NCI-H69 (cell line): ENCODE measurements at places on chromosomes 2 and 18.

- DNase-seq, result no peak
Measured at GRCh38 chr2:229416116-229416694, 145.1 kb upstream of the PID1 start.

GRCh38 chr2:97992836-97993825 lies 2.6 kb downstream of the TMEM131 start:
- DNase-seq, result peak; percentile 2

DNA sequence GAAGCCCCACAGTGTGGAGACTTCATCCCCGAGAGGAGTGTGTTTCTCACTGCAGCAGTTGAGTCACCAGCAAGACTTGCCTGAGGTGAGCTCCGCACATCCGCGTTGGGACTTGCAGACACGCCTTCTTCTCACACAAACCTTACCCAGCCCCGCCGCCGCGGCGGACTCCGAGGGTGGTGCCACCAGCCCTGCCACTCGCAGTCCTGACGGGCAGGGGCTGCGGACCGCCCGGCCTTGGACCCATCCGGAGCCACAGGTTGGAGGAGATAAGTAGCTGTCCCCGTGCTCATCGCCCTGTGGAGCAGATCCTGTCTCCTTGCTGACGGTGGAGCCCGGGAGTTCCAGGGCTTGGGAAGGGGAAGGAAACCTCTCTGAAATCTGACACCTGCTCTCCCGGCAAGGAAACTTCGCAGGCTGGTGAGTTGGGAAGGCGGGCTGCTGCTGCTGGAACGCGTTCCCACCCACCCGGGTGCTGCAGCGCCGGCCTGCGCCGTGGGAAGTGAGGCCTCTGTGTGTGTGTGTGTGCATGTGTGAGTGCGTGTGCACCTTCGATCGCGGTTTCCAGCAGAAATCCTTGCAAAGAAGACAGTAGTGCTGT lies at the start of gene RAB27B:
TSS of gene RAB27B (plus strand) at position 197 of the 601 bp plus-strand sequence. CDS start 49,109 bp downstream, outside the sequence.
- peak; percentile 88 for DNase-seq

DNA sequence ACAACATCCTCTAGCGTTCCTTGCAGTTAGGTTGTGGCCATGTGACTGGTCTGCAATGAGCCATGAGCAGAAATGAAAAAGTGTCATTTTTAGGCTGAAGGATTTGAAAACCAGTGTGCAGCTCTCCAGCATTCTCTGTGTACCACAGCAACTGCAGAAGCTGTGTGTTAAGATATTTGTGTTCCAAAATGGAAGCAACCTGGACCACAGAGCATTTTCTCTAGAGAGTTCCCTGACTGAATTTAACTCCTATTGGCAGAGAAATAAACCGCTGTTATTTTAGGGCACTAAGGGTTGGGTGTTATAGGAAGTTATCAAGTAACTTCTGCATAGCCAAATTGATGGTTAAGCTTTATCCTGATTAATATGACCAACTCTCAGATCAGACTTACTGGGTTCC lies 257.2 kb upstream of the THUMPD2 start:
- DNase-seq, result no peak

GRCh38 chr2:18896125-18896764 lies 306.9 kb upstream of the NT5C1B start:
- no peak for DNase-seq

GRCh38 chr18:10928772-10929373 lies 220.5 kb downstream of the PIEZO2 start:
- no peak for DNase-seq

GRCh38 chr2:175684466-175684865 lies 317.6 kb downstream of the LNPK start:
- peak; percentile 16 for DNase-seq

- no peak for DNase-seq
Measured at GRCh38 chr2:16430846-16431245, 234.8 kb downstream of the CYRIA start.

- DNase-seq, result no peak
Measured at GRCh38 chr2:8522687-8523086, 159.2 kb upstream of the ID2 start.

DNA sequence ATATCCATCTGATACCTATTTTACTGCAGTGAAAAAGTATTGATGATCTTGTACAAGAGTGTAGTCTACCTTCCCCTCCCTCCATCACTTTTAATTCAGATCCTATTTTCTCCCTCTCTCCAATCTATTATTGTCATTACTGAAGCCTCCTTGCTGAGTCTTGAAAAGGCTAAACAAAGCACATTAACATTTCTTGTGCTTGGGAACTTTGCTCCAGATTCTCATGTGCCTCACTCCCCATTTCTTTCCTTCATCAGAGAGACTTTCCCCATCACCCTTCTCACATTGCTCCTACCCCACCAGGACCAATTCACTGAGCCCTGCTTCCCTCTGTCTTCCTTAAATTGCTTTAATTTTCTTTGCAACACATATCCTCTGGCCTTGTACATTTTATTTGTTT lies 736.2 kb upstream of the GCFC2 start:
- DNase-seq, result no peak

GRCh38 chr2:121532347-121532766 lies 1.7 kb downstream of the RNU4ATAC start:
- DNase-seq, result peak; percentile 58

DNA sequence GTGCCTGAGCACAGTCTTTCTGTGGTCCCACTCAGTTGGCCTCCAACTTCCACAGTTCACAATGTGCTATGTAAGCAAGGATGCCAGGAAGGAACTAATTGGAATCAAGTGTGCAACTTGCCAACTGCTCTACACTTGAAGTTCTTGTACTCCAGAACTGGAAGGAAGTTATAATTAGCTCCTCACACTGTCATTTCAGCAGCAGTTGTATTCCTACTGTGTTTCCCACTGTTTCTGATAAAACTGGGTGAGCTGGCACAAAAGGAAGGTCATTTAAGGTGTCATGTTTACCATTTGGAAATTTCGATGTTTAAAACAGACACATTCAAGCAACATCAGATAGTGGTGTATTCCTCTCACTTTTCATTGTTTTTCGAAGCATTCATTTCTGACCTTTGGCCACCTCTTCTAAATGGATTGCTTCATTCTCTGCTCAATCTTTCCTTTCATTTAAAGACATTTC lies 84.2 kb downstream of the ANTXR1 start:
- peak; percentile 2 for DNase-seq

GRCh38 chr18:56565551-56566345 lies 72.6 kb downstream of the TXNL1 start:
- no peak for DNase-seq

DNA sequence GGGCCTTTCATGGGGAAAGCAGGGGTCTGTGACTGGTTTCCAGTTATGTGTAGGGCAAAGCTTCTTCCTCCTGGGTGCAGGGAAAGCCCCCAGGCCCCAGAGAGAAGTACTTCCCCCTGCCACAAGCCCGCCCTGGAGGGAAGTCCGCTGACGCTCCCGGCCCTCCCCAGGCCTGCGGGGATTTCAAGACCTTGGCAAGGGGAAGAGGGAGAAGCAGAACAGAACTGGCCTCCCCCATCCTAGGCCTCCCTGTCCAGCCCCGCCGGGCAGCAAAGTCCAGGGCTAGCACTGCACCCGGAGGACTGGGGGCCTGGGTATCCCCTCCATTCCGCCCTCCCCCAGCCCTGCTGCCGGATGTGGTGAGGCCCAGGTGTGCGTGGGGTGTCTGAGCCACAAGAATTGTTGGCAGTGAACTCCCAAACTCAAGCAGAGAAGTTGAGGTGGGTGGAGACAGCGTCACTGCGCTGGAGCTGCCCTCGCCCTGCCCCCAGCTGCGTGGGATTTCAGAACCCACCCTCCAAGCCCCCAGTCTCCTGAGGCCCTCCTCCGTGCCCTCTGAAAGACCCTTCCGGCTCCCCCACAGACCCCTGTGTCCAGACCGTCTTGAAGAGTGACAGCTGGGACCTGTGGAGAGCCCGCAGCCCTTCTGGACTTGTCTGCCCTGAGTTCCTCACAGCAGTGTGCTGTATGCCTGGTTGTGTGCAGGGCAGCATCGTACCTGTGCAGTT lies 1.1 kb upstream of the DUSP2 start:
- no peak for DNase-seq

DNA sequence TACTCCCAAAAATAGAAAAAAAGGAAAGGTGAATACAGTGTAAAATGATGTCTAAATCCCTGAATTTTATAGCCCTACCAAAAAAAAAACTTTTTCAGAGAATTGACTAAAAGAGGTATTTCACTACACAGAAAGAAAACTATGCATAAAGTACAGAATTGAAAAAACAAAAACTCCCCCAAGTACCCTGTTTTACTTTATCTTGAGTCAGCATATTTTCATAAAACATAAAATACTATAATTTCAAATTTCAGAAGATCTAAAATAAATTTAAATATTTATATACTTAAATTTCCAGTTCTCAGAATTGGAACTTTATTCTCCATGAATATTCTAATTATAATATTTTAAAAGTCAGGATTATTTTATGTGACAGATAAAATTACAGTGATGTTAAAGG lies 10.1 kb downstream of the NCKAP1 start:
- no peak for DNase-seq

- no peak for DNase-seq
Measured at GRCh38 chr18:23307567-23308295, 145.4 kb upstream of the RIOK3 start.

GRCh38 chr2:30110773-30111172 lies 36.0 kb upstream of the YPEL5 start:
- DNase-seq, result no peak

DNA sequence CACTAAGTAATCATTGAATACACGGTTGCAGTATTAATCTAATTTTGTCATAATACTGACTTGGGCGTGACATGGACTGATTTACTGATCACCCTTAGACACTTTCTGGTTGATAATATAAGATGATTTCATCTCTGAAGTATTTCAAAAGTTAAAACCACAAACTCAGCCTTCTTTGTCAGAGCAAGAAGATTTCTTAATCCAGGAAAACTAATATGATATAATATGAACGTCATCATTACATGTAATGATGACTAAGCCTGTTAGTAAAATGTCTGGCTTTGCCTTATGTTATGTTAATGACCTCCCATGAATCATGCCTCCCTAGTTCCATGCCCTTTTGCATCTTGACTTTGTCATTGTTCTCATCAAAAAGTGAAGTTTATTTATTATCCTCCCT lies 1325.0 kb upstream of the CDH2 start:
- no peak for DNase-seq

DNA sequence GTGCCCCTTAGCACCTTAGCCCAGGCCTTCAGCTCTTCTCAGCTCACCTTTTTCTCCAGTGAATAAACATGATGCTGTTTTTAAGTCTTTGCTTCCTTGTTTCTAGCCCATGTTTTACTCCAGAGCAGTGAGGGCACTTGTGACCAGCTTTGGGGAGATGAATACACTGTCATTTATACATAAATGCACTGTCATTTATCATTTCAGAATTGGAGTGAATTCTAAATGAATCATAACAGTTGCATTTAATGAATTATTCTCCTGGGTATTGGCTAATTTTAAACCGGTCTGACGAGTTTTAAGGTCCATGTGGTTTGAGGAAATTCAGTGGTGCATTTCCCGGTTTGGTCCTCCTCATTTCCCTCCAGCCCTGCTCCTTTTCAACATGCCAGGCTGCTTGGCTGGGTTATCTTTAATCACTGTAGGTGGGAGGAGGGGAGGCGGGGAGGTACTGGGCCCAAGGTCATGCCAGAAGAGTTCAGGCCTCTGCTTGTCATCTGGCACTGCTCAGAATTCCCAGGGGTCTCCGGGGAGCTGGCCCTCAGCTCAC lies 23.9 kb downstream of the PRKCE start:
- no peak for DNase-seq

GRCh38 chr2:210195101-210195852 lies 24.1 kb upstream of the KANSL1L start:
- peak; percentile 68 for DNase-seq

DNA sequence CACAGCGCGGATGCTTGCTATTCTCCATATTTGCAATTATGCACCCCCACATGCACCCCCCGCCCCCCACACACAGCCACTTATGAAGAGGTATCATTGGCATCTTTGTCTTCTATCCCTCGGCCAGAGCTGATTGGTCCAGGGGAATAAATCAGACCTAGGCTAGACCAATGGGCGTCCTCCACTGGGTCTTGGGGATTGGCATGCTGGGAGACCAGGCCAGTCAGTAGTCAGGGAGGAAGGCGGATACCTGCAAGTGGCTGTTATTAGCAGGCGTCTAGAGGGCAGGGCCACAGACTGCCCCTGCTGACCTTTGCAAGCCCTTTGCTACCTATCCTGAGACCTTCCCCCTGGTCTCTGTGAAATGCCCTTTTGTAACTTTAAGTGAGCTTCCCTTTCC lies 30.0 kb downstream of the ATOH8 start:
- DNase-seq, result no peak

GRCh38 chr2:191857886-191858285 lies 11.0 kb upstream of the CAVIN2 start:
- DNase-seq, result no peak

- no peak for DNase-seq
Measured at GRCh38 chr2:168167511-168168263, 79.7 kb downstream of the STK39 start.

- no peak for DNase-seq
Measured at GRCh38 chr2:189959450-189959849, 103.1 kb downstream of the MSTN start.

GRCh38 chr2:135703300-135703699 lies 38.4 kb upstream of the UBXN4 start:
- no peak for DNase-seq

GRCh38 chr18:61771861-61772260 lies 120.9 kb downstream of the RNF152 start:
- DNase-seq, result peak; percentile 46

- DNase-seq, result no peak
Measured at GRCh38 chr2:127576433-127577207, 41.1 kb downstream of the MYO7B start.

DNA sequence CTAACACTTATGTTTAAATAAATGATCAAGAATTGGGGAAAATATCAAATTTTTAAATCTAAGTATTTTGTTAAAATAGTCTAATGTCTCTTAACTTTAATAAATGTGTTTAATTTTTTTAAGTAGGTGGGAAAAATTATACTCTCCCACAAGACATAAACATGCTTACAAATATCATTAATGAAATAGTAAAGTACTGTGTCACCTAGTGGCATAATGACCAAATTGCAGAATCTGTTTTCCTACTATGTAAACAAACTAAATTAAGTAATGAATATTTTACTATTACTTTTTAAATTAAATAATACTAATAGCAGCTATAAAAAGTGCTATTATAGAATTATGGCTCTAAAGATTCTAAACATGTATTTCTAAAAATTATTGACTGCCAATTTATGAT lies 52.0 kb upstream of the CHAC2 start:
- peak; percentile 100 for DNase-seq

DNA sequence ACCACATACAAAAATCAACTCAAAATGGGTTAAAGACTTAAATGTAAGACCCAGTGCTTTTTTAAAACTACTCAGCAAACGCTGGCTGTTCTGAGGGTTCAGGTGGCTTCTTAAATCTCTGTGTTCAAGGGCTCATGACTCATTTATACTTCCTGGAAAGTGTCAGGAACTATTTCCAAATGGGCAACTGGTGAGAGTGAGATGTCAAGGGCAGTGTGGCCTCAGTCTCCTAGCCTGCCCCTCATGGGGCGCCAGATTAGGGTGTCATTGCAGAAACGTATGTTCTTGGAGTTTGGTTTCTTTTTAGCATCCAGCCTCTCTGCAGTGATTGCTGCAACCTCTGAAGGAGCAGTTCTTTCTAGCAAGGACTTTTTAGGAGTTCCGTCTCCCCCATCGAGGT lies 485.4 kb downstream of the TNS1 start:
- DNase-seq, result no peak
